ENCODE measurements at places on chromosomes 13 and 19.

GRCh38 chr13:19864024-19864745, 736 bp upstream of the ZMYM5 start:
- peak; percentile 75 for DNase-seq

DNA sequence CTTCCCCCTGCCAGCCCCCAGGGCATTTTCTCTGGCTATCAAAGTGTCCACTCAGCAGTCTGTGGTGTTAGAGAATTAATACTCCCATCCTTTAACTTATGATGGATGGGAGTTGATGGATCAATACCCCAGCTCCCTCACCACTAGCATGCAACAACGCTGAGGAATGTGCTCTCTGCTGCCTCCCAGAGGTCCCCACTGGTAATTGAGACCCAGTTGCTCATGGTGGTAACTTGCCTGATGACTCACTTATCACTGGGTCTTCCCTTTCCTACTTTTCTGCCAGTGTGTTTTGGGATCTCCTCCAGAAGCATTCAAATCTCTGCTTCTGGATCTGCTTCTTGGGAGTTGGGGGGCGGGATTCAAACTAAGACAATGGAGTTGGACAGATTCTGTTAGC, 20.3 kb upstream of the CACNA1A start:
- peak; percentile 57 for DNase-seq

- no peak for DNase-seq
Measured at GRCh38 chr13:72716776-72717175, 10.7 kb downstream of the MZT1 start.

DNA sequence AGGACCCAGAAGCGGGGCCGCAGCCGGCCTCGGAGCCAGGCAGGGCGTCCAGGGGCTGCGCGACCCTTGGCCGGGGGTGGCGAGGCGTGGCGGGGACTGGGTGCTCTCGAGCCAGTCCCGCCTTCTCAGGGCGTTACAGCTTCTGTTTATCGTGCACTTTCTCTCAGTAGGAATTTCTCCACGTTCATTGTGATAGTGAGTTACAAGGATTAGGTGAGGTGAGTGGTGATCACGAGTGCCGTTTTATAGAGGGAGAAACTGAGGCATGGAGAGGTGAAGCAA, 600 bp downstream of the AP1M1 start:
- DNase-seq, result no peak

DNA sequence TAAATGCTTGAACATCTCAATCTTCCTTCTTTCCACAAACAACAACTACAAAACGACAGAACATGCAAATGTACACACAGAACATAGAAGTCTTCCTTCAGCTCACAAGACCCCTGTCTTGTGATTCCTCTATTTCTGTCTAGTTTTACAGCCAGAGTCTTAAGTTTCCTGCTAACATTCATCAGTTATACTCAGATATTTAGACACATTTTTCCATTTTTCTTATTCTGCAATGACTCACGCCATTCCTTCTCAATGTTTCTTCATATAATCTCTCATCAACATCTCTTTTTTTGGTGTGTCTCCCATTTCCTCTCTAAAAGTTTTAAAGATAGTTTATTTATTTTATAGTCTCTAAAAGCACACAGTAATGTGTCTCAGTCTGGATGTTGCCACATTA, 1872.9 kb upstream of the PCDH20 start:
- DNase-seq, result no peak

DNA sequence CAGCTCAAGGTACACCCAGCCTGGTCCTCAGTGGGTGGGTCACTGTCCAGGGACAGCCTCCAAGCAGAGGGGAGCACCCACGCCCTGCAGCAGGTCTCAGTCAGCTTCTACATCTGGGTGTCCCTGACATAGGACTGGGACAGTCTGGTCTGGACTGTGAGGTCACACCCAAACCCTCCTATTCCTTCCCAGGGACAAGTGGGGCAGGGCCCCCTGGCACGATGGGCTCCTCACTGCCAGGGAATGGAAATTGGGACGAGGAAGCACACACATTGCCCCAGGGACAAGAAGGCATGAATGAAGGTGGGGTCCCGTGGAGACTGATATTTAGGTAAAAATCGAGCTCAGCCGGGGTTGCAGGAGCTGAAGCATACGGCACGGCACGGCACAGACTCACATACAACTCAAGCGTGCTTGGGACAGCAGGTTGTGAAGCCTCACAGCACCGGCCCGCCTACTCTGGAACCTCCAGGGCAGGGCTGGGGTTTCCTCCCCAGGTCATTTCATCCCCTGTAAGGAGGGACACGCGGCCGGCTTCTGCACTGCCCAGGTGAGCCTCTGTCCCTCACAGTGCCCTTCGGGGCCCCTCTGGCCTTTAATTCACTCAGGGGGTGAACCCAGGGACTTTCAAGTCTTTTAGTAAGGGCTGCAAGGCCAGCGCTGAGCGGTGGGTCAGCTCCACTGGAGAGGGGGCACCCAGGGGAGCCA, 3.5 kb downstream of the PNMA8B start:
- DNase-seq, result peak; percentile 16

DNA sequence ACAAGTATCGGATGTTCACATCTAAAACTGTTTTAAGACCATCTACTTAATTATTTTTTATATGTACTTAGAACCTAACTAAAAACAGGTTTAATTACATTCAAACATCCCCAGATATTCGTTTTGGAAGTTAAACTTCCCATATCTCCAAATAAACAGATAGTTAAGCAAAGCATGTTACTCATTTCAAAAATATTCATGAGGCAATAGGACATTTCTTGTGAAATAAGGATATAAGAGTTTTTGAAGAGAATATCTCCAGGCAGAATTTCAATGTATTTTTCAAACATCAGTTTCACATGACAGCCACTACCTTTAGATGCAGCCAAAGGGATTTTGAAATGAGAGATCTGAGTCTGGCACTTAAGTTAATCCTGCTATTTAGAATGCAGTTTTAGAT, 697.5 kb downstream of the SLITRK1 start:
- no peak for DNase-seq

DNA sequence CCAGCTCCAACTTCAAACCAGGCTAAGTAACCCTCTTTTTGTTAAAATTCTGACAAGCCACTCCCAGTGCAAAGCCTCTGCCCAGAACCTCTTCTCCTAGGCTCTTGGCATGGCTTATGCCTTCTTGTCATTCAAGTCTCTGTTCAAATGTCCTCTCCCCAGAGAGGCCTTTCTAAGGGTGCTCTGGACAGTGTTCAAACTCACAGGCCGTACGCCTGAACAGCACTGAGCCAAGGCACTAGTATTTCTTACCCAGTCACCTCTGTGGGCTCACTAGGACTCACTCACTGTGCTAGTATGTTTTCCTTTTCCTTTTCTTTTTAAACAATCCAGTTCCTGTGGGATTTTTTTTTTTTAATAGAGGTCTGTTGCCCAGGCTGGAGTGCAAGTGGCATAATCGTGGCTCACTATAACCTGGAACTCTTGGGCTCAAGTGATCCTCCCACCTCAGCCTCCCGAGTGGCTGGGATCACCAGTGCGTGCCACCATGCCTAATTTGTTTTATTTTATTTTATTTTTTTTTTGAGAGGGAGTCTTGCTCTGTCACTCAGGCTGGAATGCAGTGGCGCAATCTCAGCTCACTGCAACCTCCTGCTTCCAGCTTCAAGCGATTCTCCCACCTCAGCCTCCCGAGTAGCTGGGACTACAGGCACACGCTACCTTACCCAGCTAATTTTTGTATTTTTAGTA, 2.3 kb upstream of the ASF1B start:
- no peak for DNase-seq

- DNase-seq, result no peak
Measured at GRCh38 chr19:35904311-35905068, 2.2 kb downstream of the HCST start.

DNA sequence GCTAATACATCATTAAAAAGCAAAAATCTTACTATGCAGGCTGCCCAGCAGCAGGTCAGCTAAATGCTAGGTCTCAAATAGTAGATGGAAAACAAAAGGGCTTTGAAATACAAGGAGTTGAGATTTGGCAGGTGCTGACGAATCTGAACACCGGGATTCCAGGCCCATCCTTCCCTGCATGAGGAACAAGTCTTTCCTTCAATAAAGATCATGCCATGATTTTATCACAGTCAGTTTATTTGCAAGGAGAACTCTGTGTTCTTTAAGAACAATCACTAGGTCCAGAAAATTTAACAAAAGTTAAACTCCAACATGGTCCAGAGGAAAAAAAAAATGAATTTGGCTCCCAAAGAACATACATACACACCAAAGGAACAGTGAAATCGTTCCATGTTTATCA, 551.4 kb downstream of the SLITRK6 start:
- no peak for DNase-seq

DNA sequence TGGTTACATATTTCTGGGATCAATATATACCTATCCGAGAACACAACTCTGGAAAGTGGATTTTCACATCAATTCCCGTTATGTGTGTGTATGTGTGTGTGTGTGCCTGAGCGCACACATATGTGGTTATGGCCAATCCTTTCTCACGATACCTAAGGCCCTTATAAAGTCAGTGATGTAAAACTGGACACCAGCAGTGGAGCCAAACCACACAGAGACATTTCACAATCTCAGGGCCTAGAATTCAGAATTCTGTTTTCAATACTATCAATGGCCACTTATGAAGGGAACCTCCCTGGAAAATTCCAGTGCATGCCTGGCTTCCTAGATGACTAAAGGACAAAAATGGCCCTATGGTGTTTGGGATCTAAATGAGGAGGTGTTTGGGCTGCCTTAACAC, 187.3 kb upstream of the UBL3 start:
- no peak for DNase-seq

DNA sequence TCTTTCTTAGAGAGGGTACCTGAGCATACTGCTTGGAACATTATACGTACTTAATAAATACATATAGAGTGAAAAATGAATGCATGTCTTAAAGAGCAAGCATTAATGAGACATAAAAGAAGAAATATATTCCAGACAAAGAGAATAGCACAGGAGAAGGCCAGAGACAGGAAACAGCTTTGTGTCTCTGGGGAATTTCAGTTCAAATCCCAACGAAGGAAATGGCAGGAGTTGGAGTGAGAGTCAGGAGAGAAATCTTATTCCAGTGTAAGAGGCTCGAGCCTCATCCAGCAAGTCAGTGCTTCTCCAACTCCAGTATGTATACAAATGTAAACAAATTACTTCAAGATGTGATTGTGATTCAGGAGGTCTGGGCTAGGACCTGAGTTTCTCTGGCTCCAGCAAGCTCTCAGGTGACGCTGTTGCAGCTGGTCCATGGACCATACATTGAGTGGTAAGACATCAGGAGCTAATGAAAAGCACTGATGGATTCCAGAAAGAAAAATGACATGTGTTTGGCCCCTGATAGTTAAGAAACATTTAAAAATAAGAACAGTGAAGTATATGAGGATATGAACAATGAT, 108.2 kb downstream of the RAP2A start:
- DNase-seq, result no peak

DNA sequence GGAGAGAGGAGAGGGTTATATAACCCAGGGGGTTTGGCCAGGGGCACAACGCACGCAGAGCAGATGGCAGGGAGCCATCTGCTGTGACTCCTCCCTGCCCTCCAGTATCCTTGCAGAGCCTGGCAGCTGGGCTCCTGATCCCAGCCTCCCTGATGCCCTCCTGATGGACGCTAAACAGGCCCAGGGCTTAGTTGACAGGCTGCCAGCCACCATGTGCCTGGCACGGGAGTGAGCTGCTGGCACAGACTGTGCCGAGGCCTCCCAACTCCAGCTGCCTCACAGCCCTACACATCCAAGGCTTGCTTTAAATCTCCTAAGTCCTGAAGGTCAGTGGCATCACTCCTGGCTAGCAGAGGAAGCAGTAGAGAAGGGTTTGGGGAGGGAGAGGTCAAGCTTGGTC, 16.7 kb downstream of the SYDE1 start:
- no peak for DNase-seq

GRCh38 chr13:49812812-49813211, 20.3 kb upstream of the KPNA3 start:
- DNase-seq, result no peak

DNA sequence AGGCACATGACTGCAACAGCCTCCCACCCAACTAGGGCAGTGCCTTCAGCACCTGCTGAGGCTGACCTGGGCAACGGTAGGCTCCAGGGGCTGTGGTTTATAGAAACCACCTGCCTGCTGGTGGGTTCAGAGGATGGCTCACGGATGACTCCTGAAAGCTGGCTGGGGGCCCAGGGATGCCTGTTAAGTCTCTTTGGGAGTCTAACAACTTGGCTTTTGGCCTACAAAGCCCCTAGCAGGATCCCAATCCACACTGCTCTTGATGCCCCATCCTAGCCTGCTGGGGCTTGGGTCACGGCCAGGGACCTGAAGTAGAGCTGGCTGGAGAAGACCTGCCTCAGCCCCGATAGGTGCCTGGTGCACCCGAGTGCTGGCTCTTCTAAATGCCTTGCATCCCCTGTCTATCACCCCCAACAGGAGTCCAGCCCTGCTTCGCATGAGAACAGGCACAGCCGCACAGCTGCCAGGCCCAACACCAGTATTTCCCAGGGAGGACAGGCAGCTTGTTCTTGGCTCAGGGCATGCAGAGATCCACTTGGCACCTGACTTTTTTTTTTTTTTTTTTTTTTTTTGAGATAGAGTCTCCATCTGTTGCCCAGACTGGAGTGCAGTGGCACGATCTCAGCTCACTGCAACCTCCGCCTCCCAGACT, 9.1 kb upstream of the EPHX3 start:
- DNase-seq, result no peak

DNA sequence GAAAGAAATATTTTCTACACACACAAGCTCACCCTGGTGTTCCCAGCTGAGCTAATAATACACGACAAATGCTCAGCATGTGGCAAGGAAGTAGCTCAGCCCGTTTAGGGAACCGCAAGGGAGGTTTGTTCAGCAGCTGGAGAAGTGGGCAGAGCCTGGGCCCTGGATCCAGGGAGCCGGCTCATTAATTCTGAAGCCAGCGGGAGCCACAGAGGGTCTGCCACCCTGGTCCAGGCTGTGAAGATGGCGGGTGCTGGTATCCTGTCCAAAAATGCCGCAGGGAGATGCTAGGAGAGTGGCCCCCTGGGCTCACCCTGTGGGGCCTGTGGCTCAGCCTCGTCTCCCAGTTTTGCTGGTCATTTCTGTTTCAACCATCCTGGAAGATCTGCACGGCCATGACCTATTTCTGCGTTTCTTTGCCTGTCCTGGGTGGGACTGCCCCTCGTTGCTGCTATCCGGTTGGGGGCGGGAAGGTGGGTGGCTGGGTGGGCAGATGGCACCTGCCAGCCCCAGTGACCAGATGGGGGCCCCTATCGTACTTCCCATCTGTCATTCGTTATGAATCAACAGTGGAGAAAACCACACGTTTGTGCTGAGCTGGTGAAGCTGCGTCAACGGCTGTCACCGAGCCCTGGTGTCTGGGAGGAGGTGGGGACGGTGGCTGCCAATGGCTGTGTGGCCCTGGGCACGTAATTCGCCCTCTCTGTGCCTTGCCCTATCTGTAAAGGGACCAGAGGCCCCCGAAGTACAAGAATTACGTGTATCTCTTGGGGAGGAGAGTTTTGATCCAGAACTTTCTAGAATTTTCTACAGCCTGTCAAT, 2.7 kb upstream of the GNA15 start:
- peak; percentile 96 for DNase-seq

- DNase-seq, result no peak
Measured at GRCh38 chr13:38998739-38999138, 8.1 kb upstream of the STOML3 start.

- no peak for DNase-seq
Measured at GRCh38 chr19:17457616-17458015, 3.1 kb downstream of the NXNL1 start.

GRCh38 chr13:84609716-84610115, 727.4 kb upstream of the SLITRK1 start:
- DNase-seq, result no peak

- peak; percentile 53 for DNase-seq
Measured at GRCh38 chr13:94711561-94712286, 621 bp downstream of the SOX21 start.

- DNase-seq, result no peak
Measured at GRCh38 chr13:69178000-69178399, 929.6 kb upstream of the ATXN8OS start.

- DNase-seq, result no peak
Measured at GRCh38 chr13:111382411-111382810, 62.0 kb downstream of the TEX29 start.

All from activated CD4-positive, alpha-beta T cell treated with anti-CD3 and anti-CD28 coated beads for 36 hours (primary cell).